NCI-H526 (cell line): ENCODE measurements at places on chromosomes 5 and 9.

- DNase-seq, result no peak
Observed at GRCh38 chr5:74521401-74521800, 119.1 kb downstream of the ENC1 start.

GRCh38 chr5:98248949-98249348 lies 524.5 kb upstream of the RGMB start:
- DNase-seq, result no peak

- DNase-seq, result no peak
Observed at GRCh38 chr9:123834889-123835562, 94.9 kb downstream of the DENND1A start.

DNA sequence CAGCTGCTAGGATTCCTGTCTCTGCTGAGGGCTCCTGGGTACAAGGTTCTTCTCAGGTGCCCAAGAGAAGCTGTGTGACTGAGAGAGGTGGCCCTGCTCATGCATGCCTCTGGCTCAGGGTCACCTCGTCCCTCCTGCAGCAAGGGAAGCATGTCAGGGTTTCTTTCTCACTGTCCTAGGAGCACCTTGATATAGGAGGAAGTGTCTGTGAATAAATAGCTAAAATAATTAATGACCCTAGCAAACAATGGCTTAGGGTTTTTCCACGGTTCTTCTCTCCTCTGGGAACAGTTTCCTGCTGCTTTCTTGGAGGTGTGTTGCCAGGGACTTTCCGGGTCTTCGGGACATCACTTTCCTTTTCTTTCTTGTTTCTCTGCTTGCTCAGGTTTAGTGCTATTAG lies 87.2 kb downstream of the ARHGAP26 start:
- no peak for DNase-seq

DNA sequence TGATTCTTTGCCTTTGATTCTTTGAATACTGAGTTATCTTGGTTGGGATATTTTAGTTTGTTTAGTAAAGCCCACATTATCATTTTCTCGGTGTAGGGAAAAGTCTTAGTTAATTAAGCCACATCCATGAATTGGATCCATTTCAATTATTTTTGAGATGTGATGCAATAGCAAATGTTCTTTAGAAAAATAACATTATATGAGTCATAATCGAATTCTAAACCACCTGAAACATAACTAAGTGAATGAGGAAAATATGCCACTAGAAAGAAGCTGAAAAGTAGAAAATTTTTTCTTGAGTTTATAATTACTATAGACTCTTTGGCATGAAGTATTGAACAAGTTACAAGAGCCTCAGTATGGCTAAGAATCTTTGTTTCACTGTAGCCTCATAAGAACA lies 17.5 kb upstream of the CCDC192 start:
- no peak for DNase-seq

GRCh38 chr5:75523275-75523674 lies 11.6 kb downstream of the POLK start:
- DNase-seq, result no peak

DNA sequence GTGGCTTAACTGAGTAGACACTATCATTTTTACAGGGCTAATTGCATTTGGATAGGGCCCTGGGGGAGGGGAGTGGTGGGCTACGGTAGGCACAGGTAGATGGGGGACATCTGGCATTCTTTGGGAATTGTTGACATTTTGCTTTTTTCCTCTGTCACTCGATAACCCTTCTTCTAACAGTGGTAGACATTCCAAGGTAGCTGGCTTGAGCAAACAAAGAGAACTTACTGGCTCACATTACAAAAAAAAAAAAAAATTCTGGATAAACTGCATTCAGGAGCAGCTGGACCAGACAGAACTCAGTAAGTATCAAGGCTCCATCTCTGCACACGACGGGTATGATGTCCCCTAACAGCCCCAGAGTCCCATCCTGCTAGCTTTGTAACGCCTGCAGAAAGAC lies 585.2 kb downstream of the ZNF608 start:
- no peak for DNase-seq

DNA sequence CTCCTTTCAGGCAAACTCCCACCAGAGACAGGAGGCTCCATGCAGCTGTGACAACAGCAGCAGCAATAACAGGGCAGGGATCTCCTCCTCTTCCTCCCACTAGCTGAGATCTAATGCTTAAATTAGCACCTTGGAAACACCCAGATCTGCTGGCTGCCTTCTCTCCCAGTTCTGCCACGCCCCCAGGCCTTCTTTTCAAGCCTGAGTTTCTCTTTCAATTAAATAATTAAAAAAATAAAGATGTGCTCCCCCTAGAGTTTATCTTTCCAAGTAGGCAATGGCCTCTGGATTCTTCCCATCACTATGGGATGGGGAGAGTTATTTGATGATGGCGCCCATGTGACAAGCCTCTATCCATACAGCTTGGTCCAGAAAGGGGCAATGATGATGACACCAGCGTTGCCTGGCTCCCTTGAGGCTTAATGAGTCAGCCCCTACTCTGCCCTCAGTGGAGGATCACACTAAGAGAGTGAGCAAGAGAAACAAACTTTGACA lies 3.8 kb downstream of the FAM219A start:
- peak; percentile 33 for DNase-seq

GRCh38 chr9:109349421-109349846 lies 28.6 kb upstream of the EPB41L4B start:
- DNase-seq, result no peak

GRCh38 chr5:6585939-6586646 lies 46.8 kb downstream of the NSUN2 start:
- no peak for DNase-seq

- no peak for DNase-seq
Observed at GRCh38 chr9:34256987-34257585, 72.0 kb downstream of the KIF24 start.

- DNase-seq, result peak; percentile 42
Observed at GRCh38 chr9:111661802-111662521, 557 bp downstream of the GNG10 start.

DNA sequence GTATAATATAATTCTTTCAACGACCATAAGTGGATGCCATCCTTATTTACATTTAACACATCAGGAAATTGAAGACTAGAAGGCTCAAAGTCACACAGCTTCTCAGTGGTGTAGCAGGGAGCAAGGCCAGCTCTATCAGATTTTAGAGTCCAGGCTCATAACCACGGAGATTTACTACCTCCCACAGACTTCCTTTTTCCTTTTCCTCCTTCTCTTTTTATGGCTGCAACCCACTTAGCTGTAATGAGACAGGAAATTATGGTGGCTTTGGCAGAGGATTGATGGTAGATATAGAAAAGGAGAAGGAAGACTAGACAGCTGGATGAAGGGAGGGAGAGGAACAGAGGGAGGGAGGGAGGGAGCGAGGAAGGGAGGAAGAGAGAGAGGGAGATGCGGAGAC lies 47.4 kb downstream of the SPEF2 start:
- no peak for DNase-seq

DNA sequence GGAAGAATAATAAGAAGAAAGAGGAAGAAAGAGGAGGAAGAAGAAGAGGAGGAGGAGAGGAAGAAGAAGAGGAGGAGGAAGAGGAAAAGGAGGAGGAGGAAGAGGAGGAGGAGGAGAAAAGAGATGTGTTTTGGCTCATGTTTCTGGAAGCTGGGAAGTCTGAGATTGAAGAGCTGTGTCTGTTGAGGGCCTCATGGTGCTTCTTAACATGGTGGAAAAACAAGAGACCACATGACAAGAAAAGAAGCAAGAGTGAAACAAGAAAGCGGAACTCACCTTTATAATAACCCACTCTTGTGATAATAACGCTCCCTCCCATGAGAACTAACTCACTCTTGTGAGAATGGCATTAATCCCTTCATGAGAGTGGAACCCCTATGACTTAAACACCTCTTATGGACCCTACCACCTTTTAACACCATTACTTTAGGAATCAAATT lies 36.1 kb upstream of the RANBP6 start:
- no peak for DNase-seq

- DNase-seq, result no peak
Observed at GRCh38 chr5:116157902-116158301, 73.1 kb downstream of the COMMD10 start.

DNA sequence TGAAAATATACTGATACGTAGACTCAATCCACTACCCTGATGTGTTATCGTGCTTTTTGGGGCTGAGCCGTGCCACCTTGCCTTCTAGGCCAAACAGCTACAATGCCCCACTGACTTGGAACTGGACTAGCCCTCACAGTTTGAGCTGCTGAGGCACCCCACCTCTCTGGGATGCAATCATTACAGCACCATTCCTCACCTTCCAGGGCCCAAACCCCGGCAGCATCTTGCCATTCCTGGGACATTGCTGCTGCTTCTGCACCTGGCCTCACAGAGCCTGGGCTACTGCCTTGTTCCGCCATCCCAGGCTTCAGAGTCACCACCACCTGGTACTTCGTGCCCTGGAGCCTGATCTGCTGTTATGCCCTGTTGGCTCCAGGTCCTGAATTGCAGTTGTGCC lies 89.5 kb upstream of the SNCAIP start:
- DNase-seq, result no peak

- DNase-seq, result no peak
Observed at GRCh38 chr9:703392-703791, 138.1 kb upstream of the DMRT1 start.

GRCh38 chr9:114935119-114935518 lies 4.7 kb upstream of the TNFSF8 start:
- no peak for DNase-seq

GRCh38 chr9:35738186-35738585 lies 5.7 kb downstream of the CREB3 start:
- no peak for DNase-seq
